ENCODE measurements at places on chromosomes 7 and 10. TPM values are rescaled to one million over a fixed set of nuclear protein-coding genes. Genes with fewer than 3 reads are reported as not detected.
A peak's percentile ranks its signal among the peaks of the same experiment; 100 is the strongest.

The SEMA3D gene
- total RNA-seq, result 4.5 TPM

The MYOZ1 gene
- 8.5 TPM for total RNA-seq

The GPER1 gene
- total RNA-seq, result 11.3 TPM

The SPDYE5 gene
- not detected for total RNA-seq

The TRA2A gene
- 14.4 TPM for total RNA-seq

The FAM237B gene
- total RNA-seq, result not detected

The GPRIN2 gene
- total RNA-seq, result 6.3 TPM

The EPHB6 gene
- total RNA-seq, result 13.1 TPM

The NPFFR1 gene
- total RNA-seq, result not detected

The FANK1 gene
- total RNA-seq, result not detected

The CUZD1 gene
- not detected for total RNA-seq

The PRSS2 gene
- total RNA-seq, result not detected

GRCh38 chr10:20084451-20084850 is 268.2 kb downstream of the PLXDC2 start:
- H3K4me3 ChIP-seq, result no peak overlapping the region
- H3K27me3 ChIP-seq, result no peaks in the 10 kb centered on the region
- no peak overlapping the region for H3K27ac ChIP-seq
- no peak for DNase-seq

- peak overlapping the region; percentile 98 for H3K27ac ChIP-seq
- H3K4me3 ChIP-seq, result peak overlapping the region; percentile 100
- H3K27me3 ChIP-seq, result no peaks in the 10 kb centered on the region
- H3K36me3 ChIP-seq, result no peaks in the 10 kb centered on the region
- peaks cover 10% of the 10 kb centered on the region for H3K4me1 ChIP-seq
- no peak for DNase-seq
Measured at GRCh38 chr7:55366461-55367070, 1.4 kb downstream of the LANCL2 start.

- H3K27me3 ChIP-seq, result no peaks in the 10 kb centered on the region
- no peak overlapping the region for H3K4me3 ChIP-seq
- H3K36me3 ChIP-seq, result no peaks in the 10 kb centered on the region
- no peaks in the 10 kb centered on the region for H3K4me1 ChIP-seq
- H3K27ac ChIP-seq, result no peak overlapping the region
- no peak for DNase-seq
Measured at GRCh38 chr10:65350611-65351010, 1575.2 kb upstream of the LRRTM3 start.

- no peak for DNase-seq
- H3K36me3 ChIP-seq, result peaks cover 19% of the 10 kb centered on the region
- H3K27me3 ChIP-seq, result no peaks in the 10 kb centered on the region
- H3K4me3 ChIP-seq, result no peak overlapping the region
- no peaks in the 10 kb centered on the region for H3K4me1 ChIP-seq
Measured at GRCh38 chr7:66815951-66816350, 75.4 kb downstream of the RABGEF1 start.

- H3K4me3 ChIP-seq, result no peak overlapping the region
- H3K27ac ChIP-seq, result no peak overlapping the region
- H3K36me3 ChIP-seq, result peaks cover 14% of the 10 kb centered on the region
- no peaks in the 10 kb centered on the region for H3K4me1 ChIP-seq
- DNase-seq, result no peak
- no peaks in the 10 kb centered on the region for H3K27me3 ChIP-seq
Measured at GRCh38 chr7:43888993-43889945, 17.1 kb downstream of the URGCP start.

- no peak for DNase-seq
- no peak overlapping the region for H3K4me3 ChIP-seq
- H3K27ac ChIP-seq, result no peak overlapping the region
- no peaks in the 10 kb centered on the region for H3K36me3 ChIP-seq
- no peaks in the 10 kb centered on the region for H3K27me3 ChIP-seq
Measured at GRCh38 chr7:44772867-44773266, 23.6 kb upstream of the PPIA start.

GRCh38 chr7:22445140-22445743 is 54.7 kb downstream of the STEAP1B start:
- H3K4me3 ChIP-seq, result no peak overlapping the region
- no peaks in the 10 kb centered on the region for H3K27me3 ChIP-seq
- peak; percentile 64 for DNase-seq
- no peaks in the 10 kb centered on the region for H3K36me3 ChIP-seq
- peaks cover 4% of the 10 kb centered on the region for H3K4me1 ChIP-seq
- no peak overlapping the region for H3K27ac ChIP-seq

DNA sequence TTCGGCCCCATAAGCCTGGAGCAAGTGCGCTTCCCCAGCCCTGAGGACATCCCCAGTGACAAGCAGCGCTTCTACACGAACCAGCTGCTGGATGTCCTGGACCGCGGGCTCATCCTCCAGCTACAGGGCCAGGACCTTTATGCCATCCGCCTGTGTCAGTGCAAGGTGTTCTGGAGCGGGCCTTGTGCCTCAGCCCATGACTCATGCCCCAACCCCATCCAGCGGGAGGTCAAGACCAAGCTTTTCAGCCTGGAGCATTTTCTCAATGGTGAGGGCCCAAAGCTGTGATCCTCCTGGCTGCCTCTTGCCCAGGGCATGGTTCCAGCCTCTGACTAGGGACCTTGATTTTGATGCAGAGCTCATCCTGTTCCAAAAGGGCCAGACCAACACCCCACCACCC is 10.1 kb downstream of the IRF5 start:
- no peak overlapping the region for H3K27ac ChIP-seq
- H3K27me3 ChIP-seq, result no peaks in the 10 kb centered on the region
- DNase-seq, result no peak

DNA sequence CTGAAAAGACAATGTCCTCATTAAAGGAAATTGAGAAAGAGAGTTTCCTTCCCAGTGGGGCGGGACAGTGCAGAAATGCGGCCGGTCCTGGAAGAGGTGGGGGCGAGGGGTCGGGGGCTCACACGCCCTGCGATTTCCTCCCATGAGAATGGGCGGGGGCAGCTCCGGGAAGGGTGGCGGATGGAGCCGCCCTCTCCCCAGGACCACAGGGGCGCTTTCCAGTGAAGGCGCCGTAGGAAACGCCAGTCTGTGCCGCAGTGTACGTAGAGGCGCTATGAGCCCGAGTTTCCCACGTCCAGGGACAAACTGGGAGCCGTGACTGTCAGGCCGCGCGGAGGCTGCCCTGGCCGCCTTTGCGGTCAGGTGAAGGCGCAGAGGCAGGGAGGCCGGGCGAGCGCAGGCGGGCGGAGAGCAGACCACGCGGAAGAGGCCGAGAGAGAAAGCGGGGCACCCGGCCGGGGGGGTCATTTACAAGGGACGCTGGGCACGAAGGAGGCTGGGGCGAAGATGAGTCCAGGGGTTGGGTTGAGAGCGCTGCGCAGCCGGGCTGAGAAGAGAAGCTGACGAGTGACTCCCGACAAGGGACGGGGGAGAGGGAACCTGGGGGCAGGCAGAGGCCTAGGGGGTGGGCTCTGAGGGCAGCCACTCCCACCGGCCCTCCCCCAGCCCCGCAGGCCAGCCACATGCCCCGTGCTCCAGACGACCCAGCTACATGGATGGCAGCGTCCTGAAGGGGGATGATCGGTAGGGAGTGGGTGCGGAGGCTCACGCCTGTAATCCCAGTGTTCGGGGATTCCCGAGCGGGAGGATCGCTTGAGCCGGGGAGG is 45.0 kb downstream of the ALOX5 start:
- H3K4me1 ChIP-seq, result no peaks in the 10 kb centered on the region
- no peaks in the 10 kb centered on the region for H3K27me3 ChIP-seq
- H3K27ac ChIP-seq, result peak overlapping the region; percentile 82
- peak overlapping the region; percentile 71 for H3K4me3 ChIP-seq
- H3K36me3 ChIP-seq, result no peaks in the 10 kb centered on the region

GRCh38 chr7:98341106-98341505 is 59.6 kb downstream of the BRI3 start:
- no peaks in the 10 kb centered on the region for H3K4me1 ChIP-seq
- H3K4me3 ChIP-seq, result no peak overlapping the region

- H3K4me3 ChIP-seq, result no peak overlapping the region
- no peak for DNase-seq
- no peaks in the 10 kb centered on the region for H3K27me3 ChIP-seq
- peaks cover 3% of the 10 kb centered on the region for H3K4me1 ChIP-seq
- H3K27ac ChIP-seq, result no peak overlapping the region
Measured at GRCh38 chr7:100575206-100575631, 1.5 kb upstream of the SAP25 start.

DNA sequence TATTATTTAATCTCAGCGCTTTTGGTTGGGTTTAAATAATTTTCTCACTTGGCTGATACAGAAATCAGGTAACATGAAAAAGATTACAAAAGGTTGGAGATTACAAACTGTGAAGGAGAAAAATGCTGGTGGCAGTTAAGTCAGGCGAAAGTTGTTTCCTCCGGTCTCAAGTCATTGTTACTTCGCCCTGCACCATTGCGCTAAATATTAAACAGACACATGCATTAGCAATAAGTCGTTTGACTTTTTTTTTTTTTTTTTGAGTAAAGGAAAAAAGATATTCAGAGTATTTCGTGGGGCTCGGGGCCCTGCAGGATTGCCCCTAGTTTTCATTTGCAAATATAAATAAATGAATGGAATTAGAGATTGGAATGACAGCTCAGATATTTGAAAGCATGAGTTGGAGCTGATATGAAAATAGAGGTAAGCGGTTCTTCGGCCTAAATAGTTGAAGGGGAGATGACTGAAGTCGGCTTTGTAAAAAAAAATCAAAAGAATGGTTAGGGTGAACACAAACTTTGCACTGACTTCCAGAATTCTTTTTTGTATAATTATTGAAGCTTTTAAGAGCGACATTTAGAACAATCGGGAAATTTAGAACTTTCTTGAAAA is 914 bp downstream of the SDHAF3 start:
- no peak overlapping the region for H3K27ac ChIP-seq
- no peak for DNase-seq
- no peaks in the 10 kb centered on the region for H3K27me3 ChIP-seq
- peak overlapping the region; percentile 75 for H3K4me3 ChIP-seq
- no peaks in the 10 kb centered on the region for H3K36me3 ChIP-seq
- H3K4me1 ChIP-seq, result no peaks in the 10 kb centered on the region

DNA sequence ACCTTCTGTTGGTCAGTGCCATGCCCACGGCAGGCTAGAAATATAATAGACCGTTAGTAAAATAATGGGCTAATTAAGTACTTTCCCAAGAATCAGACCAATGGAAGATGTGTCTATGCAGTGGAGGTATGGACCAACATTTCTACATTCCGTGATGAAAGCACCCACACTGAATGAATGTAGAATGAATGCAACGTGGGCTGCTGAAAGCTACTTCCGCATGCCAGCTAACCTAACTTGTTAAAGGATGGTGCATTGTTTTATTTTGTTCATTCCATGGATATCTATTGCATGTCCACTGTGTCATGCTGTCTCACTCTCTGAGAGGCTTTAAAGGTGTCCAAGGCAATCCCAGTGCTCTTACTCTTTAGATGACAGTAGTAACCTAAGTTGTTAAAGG is 112.9 kb upstream of the CAV2 start:
- H3K4me3 ChIP-seq, result no peak overlapping the region
- no peaks in the 10 kb centered on the region for H3K27me3 ChIP-seq

DNA sequence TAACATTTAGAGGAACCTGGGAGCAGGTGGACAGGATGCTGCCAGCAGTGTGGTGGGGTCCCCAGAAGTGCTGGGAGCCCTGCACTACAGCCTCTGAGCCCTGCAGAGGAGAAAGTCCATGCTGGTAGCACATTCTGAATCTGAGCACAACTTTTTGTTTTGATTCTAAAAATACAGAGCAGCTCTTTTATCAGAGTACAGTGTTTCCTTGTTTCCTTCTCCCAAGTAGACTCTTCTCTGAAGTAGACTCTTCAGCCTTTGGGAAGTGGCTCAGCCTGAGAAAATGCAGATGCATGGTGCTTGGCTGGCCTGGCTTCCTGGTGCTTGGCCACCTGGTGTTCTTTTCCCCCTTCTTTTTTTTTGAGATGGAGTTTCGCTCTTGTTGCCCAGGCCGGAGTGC is 9.1 kb downstream of the ADCY1 start:
- no peak overlapping the region for H3K27ac ChIP-seq
- H3K27me3 ChIP-seq, result no peaks in the 10 kb centered on the region
- H3K36me3 ChIP-seq, result no peaks in the 10 kb centered on the region
- H3K4me1 ChIP-seq, result no peaks in the 10 kb centered on the region
- DNase-seq, result no peak

GRCh38 chr10:75866731-75867130 is 435.3 kb downstream of the LRMDA start:
- H3K36me3 ChIP-seq, result no peaks in the 10 kb centered on the region
- no peaks in the 10 kb centered on the region for H3K4me1 ChIP-seq
- H3K27me3 ChIP-seq, result no peaks in the 10 kb centered on the region
- H3K27ac ChIP-seq, result no peak overlapping the region
- DNase-seq, result no peak

DNA sequence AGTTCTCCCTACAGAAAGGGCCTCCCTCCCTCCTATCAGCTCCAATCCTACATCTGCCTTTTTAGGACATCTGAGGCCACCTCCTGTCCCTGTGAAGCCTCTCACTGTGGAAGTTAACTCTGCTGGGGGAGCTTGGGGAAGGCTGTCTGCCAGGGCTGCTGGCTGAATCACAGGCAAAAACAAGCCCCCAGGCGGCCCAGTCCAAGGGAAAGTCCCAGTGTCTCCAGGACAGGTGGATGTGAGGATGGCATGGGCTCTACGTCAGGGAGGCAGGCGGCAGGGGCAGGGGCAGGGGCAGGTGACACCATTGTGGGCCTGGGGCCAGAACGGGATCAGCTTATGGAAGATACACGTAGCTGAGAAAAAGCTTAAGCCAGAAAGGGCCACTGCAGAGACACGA is 240.2 kb downstream of the MAD1L1 start:
- no peaks in the 10 kb centered on the region for H3K27me3 ChIP-seq
- H3K4me3 ChIP-seq, result no peak overlapping the region

- no peaks in the 10 kb centered on the region for H3K27me3 ChIP-seq
- peak within 1 kb of the TSS; percentile 87 for H3K27ac ChIP-seq
- peak within 1 kb of the TSS; percentile 92 for H3K4me3 ChIP-seq
- H3K36me3 ChIP-seq, result peaks cover 22% of the 10 kb centered on the region
Measured at GRCh38 chr10:133308421-133309099, at the start of the genes TUBGCP2 and ZNF511. TSS of gene TUBGCP2 (minus strand) at chr10:133308872. CDS start at chr10:133302941, 5,931 bp downstream. TSS of gene ZNF511 (plus strand) at chr10:133308914. CDS start at chr10:133308944, 30 bp downstream.

DNA sequence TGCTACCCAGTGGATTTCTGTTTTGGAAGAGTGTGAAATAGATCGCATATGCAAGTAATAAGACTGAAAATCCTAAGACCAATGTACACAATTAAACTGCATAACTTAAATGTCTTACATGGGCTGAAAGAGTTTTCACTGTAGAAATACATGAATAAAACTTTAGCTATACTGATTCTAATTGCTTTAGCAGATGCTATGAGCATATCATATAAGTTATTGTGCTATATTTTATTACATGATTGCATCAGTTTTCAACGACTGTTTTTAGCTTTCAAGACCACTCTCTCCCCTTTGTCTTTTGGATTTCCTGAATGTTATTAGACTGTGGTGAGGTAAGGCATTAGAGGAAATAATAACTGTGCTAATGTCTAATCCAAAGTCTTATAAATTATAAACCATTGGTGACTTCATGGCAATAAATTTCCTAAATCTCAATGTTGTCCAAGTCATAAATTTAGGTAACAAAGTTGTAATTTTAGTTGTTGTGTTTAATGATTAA is 124.5 kb downstream of the SEMA3A start:
- no peaks in the 10 kb centered on the region for H3K36me3 ChIP-seq
- H3K4me3 ChIP-seq, result no peak overlapping the region
- no peak for DNase-seq
- no peak overlapping the region for H3K27ac ChIP-seq
- H3K27me3 ChIP-seq, result no peaks in the 10 kb centered on the region
- H3K4me1 ChIP-seq, result no peaks in the 10 kb centered on the region

- DNase-seq, result no peak
- H3K4me1 ChIP-seq, result no peaks in the 10 kb centered on the region
- no peak overlapping the region for H3K4me3 ChIP-seq
- no peak overlapping the region for H3K27ac ChIP-seq
- H3K36me3 ChIP-seq, result no peaks in the 10 kb centered on the region
Measured at GRCh38 chr7:145123502-145123901, 287.6 kb upstream of the TPK1 start.
